ENCODE measurements at places on chromosomes 2 and 18.

- DNase-seq: no peak
Measured at GRCh38 chr2:120466704-120467054, 120.7 kb downstream of the INHBB start.

GRCh38 chr2:96320728-96321622 lies 4.1 kb upstream of the ITPRIPL1 start:
- no peak for DNase-seq

DNA sequence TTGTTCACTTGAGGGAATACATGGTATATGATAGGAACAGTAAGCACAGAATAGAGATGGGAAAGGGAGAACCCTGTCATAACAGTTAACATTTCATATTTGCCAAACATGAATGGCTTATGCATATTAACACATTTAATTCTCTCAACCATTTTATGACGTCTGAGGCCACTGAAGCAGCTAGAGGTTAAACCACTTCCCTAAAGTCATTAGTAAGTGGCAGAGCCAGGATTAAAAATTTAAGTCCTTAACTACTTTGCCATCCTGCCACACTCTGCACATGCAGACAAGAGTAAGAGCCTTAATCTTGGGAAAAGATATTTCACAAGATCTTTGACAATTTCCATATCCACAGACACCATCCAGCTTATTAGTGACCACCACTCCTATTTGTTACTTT lies 2.1 kb downstream of the LIPT1 start:
- no peak for DNase-seq

DNA sequence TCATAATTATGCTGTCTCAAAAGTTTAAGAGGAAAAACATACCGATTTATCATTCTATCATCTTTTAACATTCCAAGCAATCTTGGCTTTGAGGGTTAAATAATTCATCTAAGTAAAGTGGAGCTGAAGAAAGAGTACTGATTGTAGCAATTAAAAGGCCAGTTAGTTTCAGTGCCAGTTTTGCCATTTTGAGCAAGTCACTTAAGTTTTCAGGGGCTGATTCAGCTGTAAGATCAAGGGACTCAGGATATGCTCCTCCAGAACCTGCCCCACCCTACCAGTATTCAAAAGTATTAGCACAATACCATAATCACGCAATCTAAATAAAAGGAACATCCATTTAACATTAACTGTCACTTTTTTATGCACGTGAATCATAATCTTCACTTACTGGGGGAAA lies 1.9 kb downstream of the SS18 start:
- DNase-seq: no peak

DNA sequence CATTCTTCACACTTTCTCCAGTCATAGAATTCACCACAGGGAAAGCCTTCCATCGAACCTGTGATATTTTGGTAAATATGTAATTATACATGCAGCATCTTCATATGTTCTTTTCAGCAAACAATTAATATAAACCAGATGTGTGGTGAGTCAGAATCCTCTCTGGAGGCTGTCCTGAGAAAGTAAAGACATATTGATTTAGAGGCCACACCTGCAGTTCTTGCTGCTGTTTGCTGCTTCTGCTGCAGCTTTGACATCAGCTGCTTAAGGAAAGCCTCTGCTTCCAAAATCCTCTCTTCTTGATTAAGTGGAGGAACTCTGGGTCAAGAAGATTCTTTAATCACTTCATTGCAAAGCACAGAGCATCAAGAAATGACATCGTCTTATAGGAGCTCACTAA lies 568.8 kb upstream of the ZEB2 start:
- DNase-seq: no peak

GRCh38 chr2:28810384-28811285 lies at the start of gene SPDYA:
Gene SPDYA, plus strand, starts transcription at chr2:28810834. Its CDS starts 5,181 bp downstream, at chr2:28816015.
- peak; percentile 81 for DNase-seq

GRCh38 chr2:126971162-126971480 lies 72.4 kb downstream of the TEX51 start:
- no peak for DNase-seq

DNA sequence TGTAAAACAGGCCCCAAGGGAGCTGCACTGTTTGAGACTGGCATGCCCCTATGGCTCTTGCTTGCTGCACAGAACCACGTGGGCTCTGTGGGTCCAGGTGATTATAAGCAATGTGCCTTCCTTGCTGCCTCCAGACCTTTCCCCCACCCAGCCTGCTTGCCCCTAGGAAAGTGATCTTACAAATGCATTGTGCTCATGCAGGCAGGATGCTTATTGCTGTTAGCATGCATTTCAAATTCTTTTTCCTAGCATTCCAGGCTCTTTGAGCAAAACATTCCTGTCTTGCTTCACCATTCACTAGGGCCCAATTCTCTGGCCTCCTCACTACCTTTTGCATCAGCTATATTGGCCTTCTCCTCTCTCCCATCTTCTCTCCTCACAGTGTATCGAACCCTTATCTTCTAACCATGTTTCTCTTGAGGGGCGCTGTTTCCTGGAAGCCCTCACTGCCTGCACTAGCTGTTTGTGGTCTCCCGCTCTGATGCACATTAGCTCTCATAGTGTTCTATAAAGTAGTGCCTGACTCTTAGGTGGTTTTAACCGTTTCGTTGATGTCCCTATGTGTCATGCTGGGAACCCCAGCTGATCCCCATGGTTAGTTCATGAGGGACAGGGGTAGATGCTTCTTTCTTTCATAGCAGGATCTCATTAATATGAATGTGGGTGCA lies 152.9 kb upstream of the EPAS1 start:
- no peak for DNase-seq

GRCh38 chr18:73124175-73124574 lies 256.4 kb upstream of the NETO1 start:
- DNase-seq: no peak

- no peak for DNase-seq
Measured at GRCh38 chr2:151728804-151729414, 5.4 kb downstream of the NEB start.

- no peak for DNase-seq
Measured at GRCh38 chr2:67416136-67416535, 19.0 kb downstream of the ETAA1 start.

- no peak for DNase-seq
Measured at GRCh38 chr2:3159782-3160545, 217.7 kb downstream of the EIPR1 start.

DNA sequence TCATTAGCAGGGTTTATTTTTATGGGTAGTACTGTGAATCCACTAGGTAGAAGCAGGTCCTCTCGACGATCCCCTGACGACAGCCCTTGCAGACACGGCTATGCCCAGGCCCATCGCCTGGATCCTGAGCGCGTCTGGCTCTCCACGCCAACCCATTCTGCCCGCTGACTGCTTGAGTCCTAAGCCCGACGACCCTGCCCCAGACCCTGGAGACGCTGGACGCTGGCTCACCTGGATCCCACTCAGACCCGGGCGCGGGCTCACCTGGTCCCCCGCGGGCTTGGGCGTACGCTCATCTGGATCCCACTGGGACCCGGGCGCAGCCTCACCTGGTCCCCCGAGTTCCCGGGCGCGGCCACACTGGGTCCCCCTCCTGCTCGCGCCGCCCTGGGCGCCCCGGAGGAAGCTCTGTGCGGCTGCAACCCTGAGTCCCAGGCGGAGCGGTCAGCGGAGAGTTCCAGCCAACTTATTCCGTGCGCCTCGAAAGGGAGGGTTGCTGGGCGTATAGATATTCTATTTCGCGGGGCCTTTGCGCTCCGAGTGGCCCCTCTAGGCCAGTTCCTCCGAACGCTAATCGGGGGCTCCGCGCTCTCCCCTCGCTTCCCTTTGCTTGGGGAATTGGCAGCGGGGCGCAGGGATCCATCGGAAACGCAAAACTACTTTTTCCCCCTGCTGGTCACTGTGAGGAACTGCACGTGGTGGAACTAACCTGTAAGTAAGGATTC lies 22.4 kb upstream of the RMP24 start:
- DNase-seq: peak; percentile 14

- DNase-seq: no peak
Measured at GRCh38 chr2:8506746-8507145, 175.1 kb upstream of the ID2 start.

GRCh38 chr18:2301316-2301715 lies 270.0 kb downstream of the METTL4 start:
- no peak for DNase-seq

- DNase-seq: no peak
Measured at GRCh38 chr2:96143231-96143847, 1.9 kb downstream of the DUSP2 start.

GRCh38 chr2:12856934-12857601 lies 140.3 kb downstream of the TRIB2 start:
- DNase-seq: no peak

DNA sequence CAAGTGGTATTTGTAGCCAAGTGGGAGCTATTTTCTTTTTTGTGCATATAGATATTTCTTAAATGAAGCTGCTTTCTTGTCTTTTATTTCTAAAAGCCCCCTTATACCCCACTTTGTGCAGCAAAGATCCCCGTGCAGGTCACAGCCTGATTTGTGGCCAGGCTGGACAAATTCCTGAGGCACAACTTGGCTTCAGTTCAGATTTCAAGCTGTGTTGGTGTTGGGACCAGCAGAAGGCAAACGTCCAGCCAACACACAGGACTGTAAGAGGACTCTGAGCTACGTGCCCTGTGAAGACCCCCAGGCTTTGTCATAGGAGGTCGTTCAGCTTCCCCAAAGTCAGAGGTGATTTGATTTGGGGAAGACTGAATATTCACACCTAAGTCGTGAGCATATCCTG lies 21.9 kb downstream of the FOSL2 start:
- DNase-seq: no peak

DNA sequence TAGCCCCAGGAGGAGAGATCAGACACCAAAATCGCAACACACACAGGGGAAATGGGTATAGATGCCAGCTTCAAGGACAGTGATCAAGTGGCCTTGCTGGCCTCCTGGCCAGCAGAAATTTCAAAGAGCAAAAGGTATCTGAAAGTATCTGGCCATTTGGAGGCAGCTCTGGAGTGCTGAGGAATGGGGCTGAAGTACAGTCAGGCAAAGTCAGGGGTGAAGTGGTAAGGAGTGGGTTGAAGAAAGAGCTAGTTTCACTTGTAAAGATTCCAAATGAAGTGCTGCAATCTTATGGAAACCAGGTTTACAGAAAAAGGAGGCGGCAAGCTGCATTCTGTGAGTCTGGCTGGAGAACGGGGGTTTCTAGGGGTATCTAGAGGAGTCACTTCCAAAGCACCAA lies 19.2 kb upstream of the PCBP1 start:
- no peak for DNase-seq

GRCh38 chr2:101736861-101737291 lies 39.4 kb downstream of the MAP4K4 start:
- peak; percentile 40 for DNase-seq

DNA sequence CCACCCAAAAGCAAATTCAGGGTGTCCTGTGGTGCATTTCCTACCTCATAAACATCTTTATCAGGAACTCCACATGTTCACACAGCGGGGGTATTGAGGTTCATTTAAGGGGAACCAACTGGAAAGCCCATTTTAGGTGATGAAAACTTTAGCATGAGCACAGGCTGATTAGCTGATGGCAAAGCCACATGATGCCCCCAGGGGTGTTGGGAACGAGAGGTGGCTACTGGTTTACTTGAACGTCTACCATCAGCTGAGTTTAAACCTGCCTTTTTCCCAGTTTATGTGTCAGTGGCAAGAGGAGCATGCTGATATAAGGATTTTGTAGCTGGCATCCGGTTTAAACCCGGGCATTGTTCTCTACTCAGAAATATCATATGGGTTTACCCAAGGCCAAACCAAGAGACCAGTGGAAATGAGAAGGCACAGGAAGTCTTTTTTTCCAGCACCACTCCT lies 54.5 kb upstream of the UPP2 start:
- DNase-seq: no peak

DNA sequence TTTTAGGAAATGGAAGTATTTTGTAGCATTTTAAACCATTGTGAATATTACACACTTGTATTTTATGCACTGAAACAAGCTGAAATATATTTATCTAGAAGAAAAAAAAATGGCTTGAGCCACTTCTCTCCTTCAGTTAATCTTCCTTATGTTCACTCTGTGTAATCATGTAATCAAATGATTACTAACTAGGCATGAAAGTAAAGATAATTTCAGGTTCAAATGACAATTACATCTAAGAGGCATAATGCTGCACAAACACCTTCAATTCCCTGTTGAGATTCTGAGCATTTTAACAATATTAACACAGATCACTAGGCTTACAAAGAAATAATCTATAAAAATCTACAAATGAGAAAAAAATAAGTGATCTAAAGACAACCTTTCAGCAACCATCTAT lies 119.6 kb upstream of the ITGB6 start:
- no peak for DNase-seq

GRCh38 chr2:193240752-193241151 lies 1046.0 kb upstream of the TMEFF2 start:
- DNase-seq: no peak
